ENCODE measurements at places on chromosomes 5 and 9.

GRCh38 chr9:21854119-21854518 lies 51.7 kb downstream of the MTAP start:
- no peak for DNase-seq

GRCh38 chr9:107090218-107090617 lies 192.9 kb upstream of the RAD23B start:
- DNase-seq: no peak

- no peak for DNase-seq
Observed at GRCh38 chr5:634191-634590, 22.1 kb downstream of the CEP72 start.

DNA sequence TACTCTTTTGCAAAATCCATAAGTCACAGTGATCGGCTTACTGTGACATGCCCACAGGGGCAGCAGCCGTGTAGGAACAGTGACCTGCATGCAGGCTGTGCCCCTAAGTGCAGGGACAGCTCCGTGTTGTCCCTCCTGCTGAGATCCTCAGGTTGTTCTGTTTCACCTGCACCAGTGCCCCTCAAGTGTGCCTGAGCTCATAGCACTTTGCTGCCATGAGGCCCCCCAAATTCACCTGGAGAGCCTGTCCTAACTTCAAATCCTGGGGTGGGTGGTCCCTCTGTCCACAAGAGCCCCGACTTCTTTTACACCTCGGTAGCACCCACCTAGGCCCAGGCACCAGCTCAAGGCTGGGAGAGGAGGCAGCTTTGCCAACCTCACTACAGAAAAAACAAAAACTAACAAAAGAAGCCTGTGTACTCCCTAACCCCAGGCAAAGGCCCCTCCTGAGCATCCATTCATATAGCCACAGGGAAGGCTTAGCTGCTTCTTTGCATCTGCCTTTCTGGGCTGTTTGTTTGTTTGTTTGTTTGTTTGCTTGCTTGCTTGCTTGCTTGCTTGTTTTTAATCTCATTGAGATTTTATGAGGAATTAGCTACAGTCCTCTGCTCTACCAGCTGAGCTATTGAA lies 214.5 kb downstream of the AUH start:
- DNase-seq: no peak

GRCh38 chr5:178587763-178588611 lies 2.2 kb downstream of the COL23A1 start:
- no peak for DNase-seq

DNA sequence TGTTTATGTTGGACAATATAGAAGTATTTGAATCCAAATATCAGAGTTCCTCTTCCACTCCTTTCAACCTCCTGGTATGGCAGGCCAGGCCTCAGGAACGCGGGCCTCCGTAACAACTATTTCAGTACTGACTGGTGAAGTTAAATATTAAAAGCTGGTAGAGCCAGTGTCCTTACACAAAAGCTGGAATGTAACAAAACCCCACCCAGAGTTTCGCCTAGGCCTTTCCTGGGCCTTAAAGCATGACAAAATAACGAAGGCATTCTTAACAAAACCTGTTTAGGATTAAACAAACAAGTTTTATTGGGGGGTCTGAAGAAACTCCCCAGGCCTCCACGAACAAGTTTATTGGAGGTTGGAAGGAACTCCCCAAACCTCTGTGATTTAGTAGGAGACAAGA lies 61.6 kb upstream of the GNE start:
- DNase-seq: peak; percentile 88

DNA sequence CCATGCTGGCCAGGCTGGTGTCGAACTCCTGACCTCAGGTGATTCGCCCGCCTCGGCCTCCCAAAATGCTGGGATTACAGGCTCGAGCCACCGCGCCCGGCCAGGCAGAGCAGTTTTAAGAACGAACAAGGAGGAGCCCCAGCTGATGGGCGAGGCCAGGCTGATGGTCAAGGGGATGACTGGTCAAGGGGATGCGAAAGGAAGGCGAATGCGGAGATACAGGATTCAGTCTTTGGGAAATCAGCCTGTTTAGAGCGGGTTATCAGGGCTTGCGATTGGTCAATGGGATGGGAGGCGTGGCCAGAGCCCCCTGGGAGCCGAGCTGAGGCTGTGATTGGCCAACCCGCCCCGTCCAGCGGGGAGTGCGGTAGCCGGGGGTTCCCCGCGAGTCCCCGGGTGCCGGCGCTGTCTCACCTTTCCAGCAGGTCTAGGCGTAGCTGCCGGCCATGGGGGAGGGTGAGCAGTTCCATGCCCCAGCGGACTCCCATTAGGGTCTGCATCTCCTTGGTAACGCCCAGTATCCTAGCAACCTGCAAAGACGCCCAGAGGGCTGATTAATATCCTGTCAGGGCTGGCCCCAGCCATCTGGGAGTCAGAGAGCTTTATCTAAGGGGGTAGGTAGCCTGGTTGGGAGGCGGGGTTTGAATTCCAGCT lies 7.5 kb upstream of the TOR2A start:
- peak; percentile 89 for DNase-seq

DNA sequence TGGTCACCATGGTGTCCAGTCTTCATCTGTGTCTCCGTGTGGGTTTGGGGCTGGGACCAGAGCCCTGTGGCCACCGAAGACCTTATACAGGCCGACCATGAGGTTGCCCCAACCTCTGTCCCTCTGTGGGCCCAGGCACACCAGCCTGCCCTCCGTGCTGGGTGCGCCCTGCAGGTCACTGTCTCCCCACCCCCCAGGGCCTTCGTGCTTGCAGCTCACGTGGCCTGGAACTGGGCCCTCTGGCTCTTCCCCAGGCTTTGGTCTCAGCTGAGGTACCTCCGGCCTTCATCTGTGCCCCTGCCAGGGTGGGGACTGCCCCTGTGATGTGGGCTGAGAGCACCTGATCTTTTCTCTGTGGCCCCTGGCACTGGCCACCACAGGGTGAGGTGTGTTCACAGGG lies 92.1 kb downstream of the RXRA start:
- no peak for DNase-seq

DNA sequence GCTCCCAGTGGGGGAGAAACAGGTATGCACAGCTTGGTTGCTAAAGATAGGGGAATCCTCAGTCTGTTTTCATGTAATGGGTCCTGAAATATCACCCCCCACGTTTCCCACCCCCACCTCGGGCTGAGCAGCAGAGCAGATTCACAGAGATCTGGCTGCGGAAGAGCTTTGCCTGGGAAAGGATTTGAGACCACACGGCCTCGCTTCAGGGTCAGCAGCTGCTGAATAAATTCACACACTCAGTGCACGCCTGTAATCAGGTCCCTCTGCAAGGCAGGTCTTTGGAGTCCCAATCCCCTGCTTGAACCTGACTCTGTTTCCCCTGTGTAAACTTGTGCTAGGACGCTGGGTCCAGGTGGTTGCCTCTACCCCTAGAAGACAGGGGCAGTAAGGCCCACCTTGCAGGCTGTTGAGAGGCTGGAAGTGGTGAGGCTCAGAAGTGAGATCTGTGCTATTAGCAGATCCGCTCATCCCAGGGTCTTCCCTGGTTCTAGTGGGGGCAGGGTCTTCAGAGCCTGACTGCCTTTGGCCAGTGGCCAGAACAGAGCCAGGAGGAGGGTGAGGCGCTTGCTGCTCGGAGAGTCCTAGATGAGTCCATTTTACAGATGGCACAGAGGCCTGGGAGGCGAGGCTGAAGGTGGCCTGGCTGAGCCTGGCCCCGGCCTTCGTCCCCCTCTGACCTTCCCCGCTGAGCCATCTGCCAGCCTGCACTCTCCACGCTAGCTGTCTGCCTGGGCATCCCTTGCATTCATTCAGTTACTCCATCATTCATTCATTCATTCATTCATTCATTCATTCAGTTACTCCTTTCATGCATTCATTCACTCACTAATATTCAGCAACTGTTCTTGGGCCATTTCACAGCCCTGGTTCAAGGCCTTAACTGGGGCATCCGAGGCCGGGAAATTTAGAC lies 16.7 kb upstream of the NEURL1B start:
- no peak for DNase-seq

GRCh38 chr5:89698028-89698427 lies 711.5 kb downstream of the CETN3 start:
- no peak for DNase-seq

GRCh38 chr5:174245516-174246075 lies 200.1 kb downstream of the NSG2 start:
- DNase-seq: no peak

GRCh38 chr5:155700333-155700732 lies 626.6 kb upstream of the SGCD start:
- DNase-seq: peak; percentile 2

DNA sequence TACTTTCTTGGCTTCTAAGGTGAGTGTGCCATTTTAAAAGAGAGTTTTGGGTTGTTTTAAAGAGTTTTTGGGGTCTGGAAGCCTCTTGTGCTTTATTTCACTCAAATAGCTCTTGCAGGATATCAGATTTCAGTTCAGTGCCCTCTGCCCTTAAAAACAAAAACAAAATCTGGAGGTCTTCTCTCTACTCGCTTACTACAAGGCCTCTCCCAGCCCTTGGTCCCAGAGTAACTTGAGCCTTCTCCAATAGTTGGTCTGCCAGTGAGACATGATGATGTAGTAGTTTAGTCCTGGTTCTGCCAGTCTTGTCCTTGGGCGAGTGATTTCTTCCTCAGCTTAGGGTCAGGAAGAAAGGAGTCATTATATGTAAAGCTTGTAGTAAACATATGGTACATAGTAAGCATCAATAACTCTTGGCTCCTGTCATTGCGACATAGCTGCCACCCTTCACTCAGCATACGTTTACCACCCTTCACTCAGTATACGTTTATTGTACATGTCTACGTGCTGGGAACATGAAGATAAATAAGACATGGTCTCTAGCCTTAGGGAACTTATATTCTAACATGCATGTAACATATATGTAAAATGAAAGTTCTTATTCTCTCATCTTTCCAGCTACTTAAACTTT lies 147.6 kb downstream of the MAN2A1 start:
- no peak for DNase-seq

DNA sequence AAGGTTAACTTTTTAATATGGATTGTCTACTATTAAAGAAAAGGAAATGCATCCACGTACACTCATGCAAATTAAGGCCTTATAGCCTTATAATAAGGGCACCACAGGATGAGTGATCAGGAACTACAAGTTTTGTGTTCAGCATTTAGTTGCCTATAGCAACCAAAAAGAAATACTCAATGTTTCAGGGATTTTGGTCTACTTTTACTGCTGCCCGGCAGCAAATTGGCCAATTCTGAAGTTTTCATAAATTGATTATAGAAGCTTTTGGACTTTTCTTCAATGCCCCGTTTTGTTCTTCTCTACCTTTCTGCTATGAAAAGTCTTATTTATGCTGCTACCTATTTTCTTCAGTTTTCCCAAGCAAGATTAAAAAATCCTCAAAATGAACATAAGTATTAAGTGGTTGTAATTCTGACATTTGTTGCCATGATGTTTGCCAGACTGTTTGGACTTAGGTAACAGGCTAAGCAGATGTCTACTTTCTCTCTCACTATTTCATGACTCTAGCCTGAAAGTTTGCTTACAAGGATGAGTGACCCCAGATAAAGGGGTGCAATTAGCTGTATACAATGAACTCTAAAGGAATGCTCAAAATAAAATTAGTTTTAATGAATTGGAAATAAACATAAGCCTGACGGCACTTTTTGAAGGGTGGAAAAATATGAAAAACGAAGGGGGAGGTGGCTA lies 391.5 kb upstream of the DAB2 start:
- DNase-seq: no peak

DNA sequence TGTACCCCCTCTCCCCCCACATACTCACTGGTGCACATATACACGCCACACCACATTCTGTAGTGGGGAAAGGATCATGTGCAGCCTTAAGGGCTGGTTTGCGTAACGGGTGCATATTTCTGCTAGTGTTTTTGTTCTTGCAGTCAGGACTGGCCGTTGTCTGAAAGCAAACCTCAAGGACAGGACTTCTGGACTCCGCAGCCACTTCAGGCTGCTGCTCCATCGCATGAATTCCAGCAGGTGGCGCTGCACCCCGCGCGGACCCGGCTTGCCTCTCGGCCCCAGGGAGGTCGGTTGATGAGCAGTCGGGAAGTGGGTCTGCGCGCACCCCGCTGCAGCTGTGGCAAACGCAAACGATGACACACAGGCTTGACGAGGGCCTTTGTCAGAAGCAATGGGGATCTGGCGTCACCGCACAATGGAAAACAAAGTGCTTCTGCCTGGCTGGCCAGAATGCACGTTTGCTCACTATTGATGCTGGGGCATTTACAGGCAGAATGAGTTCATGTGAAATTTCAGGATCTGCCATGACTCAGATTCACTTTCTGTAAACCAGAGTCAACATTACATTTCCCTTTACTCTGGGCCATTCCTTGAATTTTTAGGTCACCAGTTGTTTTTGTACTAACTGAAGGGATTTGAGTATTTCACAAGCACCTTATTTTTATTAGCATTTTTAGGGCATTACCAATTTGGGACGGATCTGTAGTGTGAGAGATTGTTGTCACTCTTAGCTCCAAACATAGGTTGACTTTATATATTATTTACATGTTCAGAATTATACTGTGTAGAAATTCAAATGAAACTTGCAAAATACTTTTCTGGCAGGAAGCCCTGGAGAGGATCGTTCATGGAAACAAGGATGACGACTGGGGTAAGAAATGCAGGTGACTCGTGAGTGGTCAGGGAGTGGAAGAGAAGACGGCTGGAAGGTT lies 36.4 kb upstream of the GLRX start:
- peak; percentile 95 for DNase-seq

GRCh38 chr9:2603621-2604020 lies 18.0 kb upstream of the VLDLR start:
- no peak for DNase-seq

- DNase-seq: no peak
Observed at GRCh38 chr9:101567725-101568350, 26.9 kb downstream of the PPP3R2 start.

GRCh38 chr5:174723315-174723978 lies 935 bp upstream of the MSX2 start:
- DNase-seq: no peak

DNA sequence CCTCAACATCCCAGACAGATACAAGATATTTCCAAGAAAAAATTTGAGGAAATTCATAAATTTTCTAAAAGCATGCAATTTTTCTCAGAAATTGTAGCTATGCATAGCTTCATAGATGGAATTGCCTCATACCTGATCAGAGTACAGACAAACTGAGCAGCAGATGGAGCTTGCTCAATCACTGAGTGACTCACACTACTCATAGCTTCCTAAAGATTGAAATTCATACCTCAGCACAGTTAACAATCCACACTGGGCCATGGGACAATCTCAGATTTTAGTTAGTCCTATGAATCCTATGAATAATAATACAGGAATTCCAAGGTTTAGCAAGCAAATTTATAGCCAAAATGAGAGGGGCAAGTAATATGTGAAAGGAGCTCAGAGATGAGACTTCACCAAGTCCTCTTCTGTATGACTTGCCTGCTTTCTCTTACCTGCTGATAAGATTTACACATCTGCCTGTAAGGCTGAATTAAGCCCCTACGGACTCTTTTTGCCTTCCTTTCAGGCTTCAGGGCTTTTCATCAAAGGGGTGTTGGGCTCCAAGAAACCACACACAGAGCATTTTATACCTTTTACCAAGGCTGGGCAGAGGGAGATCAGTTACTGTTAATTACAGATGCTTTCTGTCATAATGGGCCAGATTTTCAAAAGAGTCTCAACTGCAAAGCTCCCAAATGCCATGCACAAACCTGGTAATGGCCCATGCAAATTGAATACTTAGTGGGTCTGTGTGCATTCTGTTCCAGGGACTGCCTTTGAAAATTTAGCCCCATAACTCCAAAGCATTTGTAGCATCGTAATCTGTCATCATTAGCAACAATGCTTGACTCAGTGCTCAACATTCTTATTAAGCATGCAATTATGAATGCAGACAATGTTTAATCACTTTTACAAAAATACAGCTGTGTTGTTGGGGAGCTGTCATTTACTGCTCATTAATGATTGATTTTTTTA lies 439.3 kb downstream of the DTWD2 start:
- DNase-seq: no peak

- no peak for DNase-seq
Observed at GRCh38 chr5:130966990-130967525, 198.0 kb downstream of the HINT1 start.
